ENCODE measurements at places on chromosomes 16 and 17. TPM values are rescaled to one million over a fixed set of nuclear protein-coding genes. Genes with fewer than 3 reads are reported as not detected.

DNA sequence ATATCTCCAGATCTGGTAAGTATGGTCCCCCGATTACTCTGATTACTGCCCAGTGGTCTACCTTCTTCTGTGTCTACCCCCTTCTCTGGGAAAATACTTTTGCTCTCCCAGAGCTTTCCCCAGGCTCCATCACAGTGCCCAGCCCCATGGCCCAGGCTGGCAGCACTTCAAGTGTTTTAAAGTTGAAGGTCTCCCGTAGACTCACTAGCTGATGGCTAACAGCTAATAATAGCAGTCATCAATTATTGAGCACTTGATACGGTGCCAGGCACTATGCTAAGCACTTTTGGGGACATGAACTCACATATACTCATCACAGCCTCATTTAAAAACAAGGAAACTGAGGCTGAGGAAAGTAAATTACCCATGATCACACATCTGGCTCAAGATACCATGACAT, 33.4 kb downstream of the DCUN1D3 start:
- no peak for DNase-seq

DNA sequence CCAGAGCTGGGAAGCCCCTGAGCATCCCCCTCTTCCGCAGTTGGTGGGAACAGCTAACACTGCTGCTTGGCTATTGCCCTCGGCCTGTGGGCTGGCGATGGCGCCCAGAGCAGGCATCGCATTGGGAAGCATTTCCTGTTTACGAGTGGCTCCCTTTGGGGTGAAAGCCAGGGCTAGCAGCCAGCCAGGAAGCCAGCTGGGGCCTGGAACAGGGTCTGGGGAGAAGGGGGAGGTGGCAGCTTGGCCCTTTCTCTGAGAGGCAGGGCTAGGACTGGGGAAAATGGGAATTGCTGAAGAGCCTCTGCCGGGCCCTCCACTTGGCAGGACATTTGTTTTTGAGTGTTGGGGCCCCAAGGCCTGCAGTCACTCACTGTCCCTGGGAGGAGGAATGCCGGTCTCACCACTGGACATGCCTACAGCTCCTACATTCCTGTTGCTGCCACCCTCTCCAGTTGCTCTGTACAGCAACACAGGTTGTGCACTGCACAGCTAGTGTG, 2.4 kb upstream of the MTSS2 start:
- no peak for DNase-seq

DNA sequence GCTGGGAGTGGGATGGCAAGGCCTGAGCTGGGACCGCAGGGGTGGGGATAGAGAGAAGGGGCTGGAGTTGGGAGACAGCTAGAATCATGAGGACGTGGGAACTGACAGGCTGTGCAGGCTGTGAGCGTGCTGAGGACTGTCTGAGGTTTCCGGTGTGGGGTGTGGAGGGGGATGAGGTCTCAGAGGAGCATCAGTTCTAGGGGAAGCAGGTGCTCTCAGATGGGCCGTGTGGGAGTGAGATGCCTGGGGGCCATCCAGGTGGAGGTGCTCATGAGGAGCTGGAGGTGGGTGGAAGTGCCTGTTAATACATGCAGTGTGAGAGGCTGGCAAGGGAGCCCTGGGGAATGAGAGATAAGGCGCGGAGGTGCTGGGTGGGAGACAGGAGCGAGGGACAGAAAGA, 27.2 kb downstream of the HASPIN start:
- no peak for DNase-seq

- DNase-seq, result no peak
These were observed 128.0 kb upstream of the SDK2 start for GRCh38 chr17:73772107-73772705.

ZDHHC7 gene
- 24.2 TPM for total RNA-seq

TBC1D3I gene
- total RNA-seq, result 0.16 TPM

Data from activated naive CD4-positive, alpha-beta T cell treated with anti-CD3 and anti-CD28 coated beads, Interleukin-2, amount 50 U/mL, for 72 hours (primary cell).